GM12891 (cell line): ENCODE measurements at places on chromosomes 6 and 20.

DNA sequence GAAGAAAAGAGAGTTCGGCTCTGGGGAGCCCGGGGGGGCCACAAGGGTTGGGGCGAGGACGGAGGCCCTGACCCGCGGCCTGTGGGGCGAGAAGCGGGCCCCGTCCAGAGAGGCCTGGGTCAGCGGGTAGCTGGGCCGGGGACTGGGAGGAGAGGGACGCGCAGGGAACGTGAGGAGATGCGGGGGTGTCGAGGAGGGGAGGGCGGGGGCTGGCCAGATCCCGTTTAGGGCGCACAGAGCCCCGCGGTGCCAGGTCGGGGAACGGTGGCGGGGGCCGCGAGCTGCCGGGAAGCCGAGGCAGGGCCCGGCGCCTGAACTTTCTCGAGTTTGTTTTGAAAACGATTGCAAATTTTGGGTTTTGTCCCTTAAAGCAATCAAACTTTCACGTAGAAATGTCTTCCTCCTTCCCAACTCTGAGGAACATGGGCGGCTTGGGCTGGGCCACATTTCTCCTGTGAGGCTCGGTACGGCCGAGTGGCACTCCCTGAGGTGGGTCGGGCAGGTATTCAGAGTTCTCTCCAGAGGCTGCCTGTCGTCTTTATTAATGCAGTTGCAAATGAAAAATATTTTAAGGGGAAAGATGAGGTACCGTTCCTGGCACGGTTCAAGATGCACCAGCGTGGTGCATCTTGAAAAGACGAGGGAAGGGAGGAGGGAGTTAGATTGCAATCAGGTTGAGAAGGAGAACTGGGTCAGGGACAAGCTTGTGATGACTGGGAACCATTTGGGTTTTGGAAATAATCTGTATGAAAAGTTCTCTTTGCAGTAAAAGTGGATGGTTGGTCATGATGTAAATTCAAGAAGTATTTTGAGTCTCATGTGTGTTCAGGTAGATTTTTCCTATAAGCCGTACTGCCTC lies 972 bp downstream of the RNF8 start:
- DNase-seq: peak; percentile 31

DNA sequence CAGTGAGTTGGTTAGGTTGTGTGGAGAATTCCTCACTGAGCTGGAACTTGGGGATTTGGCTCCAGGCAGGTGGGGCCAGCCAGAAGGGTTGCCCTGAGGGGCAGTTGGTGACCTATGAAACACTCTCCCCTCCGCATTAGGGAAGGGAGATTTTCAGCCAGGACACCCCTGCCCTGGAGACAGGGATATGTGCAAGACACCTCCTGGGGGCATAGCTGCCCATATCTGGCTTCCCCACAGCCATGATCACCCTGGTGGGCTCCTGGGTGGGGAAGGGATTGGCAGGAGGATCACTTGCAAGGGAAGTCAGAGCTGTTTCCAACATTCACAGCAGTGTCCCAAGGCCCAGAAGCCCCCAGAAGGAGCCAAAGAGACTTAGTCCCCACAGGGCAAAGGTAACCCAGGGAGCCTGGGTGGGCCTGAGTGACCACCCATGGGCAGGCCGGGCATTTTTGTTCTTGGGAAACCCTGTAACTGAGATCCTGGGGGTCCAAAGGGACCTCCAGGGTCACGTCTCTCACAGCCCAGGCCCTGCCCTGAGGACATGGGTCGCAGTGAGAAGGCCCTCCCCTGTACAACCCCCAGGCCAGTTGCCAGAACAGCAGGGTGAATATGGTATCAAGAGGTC lies 145.8 kb downstream of the MRPL14 start:
- DNase-seq: no peak

DNA sequence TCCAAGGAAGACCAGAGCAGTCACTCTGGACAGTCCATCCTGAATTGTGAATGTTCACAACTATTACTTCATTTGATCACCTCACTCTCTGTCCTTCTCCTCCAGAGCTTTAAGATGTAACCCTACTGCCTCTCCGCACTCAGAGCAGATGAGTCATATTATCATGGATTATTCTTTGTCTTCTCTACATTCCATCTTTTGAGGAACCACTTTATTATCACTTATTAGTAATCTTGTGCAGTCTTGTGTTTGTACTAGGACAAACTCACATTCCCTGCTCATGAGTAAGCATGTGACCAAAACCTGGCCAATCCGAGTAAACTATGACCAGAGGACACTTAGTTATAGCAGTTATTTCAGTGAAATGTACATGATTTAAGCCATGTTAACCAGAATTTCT lies 401.5 kb upstream of the ADGRB3 start:
- no peak for DNase-seq

- DNase-seq: no peak
These were observed 156.7 kb downstream of the SYCP2 start for GRCh38 chr20:59776626-59777330.

DNA sequence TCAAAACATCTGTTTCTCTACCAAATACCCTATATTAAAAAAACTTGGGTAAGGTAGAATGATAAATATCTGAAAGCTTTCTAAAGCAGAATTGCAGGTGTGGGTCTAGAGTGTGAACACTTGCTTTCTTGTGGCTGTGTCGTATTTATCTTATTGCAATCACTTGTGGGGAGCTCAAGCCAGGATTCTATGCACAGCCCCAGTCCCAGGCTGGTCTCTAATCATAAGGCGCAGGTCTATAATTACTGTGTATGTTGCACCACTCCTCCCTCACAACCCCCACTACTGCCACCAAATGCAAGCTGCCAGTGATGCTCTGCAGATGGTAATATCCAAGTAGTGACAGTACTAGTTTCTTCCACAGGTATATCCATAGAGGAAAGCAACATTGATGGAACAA lies 2.2 kb upstream of the E2F3 start:
- no peak for DNase-seq

DNA sequence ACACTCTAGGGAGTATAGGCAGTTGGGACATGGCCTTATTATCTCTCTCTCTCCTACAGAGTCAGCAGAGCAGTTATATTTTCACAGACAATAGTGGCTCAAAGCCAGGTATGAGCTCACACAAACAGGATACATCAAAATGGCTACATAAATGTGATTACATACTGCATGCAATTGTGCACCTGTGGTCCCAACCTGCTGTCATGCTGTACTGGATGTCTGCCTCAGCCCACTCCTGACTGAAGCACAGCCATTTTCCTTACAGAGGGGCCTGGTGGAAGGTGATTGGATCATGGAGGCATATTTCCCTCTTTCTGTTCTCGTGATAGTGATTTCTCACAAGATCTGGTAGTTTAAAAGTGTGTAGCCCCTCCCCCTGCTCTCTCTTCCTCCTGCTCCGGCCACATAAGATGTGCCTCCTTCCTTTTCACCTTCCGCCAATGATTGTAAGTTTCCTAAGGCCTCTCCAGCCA lies 37.0 kb upstream of the SAMHD1 start:
- DNase-seq: no peak
